Mucosa of descending colon (tissue), 3 donors: ENCODE measurements at places on chromosomes 7 and 10.
A peak's percentile ranks its signal among the peaks of the same experiment; 100 is the strongest.

DNA sequence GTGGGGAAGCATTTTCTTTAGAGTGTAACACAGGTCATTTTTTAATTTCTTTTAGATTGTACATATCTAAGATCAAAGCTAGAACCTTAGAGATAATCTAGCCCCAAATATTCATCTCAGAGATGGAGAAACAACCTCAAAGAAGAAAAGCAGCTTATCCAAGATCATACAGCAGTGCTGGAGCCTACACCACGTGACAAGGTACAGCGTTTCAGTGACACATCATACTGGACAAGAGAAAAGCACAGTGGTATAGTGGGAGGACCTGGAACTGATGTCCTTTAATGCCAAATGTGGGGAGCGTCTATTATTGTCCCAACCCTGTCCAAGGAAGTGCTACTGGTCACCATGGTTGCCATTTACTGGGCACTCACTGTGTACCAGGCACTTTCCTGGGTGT, 445.8 kb downstream of the RPS24 start:
- DNase-seq: no peak

- no peak for DNase-seq
Measured at GRCh38 chr10:22491480-22491879, 146.2 kb downstream of the SPAG6 start.

DNA sequence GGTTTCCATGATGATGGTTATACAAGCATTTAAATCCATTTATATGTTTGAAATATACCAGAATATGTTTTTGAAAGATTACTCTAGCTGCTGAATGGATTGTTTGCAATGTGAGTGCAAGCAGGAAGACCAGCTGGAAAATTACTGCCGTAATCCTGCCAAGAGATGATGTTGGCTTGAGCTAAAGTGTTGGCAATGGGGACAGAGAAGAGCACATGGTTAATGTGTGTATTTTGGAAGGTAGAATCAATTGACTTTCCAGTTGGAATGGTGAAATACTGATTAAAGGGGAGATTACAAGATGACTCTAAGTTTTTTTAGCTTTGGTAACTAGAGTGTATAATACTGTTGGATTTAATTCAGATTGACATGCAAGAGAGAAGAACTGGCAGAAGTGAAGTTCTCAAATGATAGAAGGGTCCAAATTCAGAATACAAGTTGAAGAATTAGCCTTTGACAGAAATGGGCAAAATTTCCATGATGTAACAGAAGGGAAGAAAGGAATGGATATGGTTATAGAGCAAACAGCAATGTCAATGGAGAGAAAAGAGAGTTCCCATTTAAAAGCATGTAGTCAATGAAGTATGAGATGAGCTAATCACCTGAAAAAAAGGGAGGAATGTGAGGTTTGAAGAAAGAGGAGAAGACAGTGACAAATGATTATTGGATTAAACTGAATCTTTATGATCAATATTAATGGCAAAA, 422.0 kb downstream of the CDC14C start:
- no peak for DNase-seq

DNA sequence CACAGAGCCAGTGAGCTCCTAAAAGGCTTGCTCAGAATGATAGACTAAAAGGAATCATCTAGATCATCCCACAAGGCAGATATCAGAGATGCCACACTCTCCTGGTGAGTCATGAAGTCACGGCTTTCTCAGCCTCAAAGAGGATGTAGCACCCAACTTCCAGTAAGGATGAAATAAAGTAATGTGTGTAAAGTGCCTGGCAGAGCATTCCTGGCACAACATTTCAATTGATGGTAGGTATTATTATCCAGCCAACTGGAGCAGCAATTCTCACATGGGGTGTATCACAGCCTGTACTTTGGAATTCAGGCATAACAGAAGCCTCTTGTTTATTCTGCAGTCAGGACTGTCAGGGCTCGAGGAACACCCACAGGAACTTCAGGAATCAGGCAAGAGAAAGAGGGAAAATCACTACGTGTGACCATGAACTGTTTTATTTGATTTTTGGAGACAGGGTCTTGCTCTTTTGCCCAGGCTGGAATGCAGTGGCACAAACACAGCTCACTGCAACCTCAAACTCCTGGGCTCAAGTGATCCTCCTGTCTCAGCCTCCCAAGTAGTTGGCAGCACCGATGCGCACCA, 5.3 kb upstream of the NAT16 start:
- no peak for DNase-seq

GRCh38 chr7:104174798-104175197, 33.0 kb downstream of the ORC5 start:
- DNase-seq: peak; percentile 45

DNA sequence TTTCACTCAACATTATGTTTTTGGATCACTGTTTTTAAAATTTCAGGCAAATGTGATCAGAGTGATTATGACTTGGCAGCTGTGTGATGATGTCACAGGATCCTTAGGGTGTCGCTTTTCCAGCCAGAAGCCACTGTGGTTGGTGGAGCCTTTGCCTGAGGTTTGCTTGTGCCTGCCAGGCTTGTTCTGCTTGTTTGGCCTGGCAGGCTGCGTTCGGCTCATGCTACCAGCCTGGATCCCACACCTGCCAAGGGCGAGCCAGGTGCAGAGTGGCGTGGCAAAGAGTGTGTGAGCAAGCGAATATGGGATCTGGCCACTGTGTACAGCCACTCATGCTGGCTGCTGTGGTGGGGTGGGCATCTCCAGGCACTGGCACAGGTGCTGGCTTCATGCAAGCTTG, 55.7 kb downstream of the ADK start:
- DNase-seq: no peak

DNA sequence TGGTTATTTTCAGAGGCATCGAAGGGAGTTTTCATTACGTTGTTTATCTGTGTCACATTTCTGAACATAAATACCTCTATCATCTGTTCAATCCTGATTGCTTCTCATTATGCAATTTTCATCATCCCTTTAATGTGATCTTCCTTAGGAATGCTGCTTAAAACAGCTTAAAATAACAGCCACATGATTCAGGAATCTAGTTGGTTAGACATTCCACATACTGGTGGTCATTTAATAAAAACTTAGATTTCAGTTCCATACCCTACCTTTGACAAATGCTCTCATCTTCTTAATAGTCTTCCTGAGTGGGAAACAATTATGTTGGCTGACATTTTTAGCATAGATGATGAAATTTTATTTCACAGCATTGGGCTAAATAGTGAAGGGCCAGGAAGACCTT, 191.3 kb upstream of the CDCA7L start:
- no peak for DNase-seq
